ENCODE measurements at places on chromosomes 4 and X.
A peak's percentile ranks its signal among the peaks of the same experiment; 100 is the strongest.

DNA sequence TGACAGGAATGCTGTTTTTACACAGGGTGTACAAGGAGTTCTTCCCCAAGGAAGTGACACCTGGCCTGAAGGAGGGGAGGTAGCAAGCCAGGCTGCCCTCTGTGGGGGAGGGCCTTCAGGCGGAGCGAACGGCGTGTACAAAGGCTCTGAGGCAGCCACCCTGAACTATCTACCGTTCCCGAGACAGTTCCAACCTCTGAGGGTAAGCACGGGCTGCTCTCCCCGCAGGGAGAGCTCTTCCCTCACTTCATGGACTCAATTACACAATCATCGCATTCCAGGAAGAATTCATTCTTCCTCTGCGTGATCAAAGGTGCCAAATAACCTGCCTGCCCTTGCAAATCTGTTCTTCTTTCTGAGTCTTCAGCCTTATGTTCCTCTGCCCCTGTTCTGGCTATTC lies 4.8 kb downstream of the ELK1 start:
- DNase-seq = no peak

GRCh38 chrX:134364711-134365110 lies 95.3 kb upstream of the HPRT1 start:
- DNase-seq = no peak

DNA sequence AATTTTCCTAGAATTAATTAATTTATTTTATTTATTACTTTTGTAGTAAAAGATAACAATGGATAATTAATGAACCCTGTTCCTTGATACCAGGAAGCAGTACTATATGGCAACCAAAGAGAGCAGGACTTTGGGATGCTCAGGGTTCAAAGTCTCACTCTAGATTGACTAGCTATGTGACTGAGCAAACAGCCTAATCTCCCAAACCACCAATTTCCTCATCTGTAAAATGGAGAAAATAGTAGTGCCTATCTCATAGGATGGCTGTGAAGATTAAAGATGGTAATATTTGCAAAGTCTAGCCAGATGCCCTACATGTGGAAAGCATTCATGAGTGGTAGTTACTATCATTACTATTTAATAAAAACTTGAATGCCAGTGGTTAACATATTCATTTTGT lies 97.6 kb downstream of the PRDM5 start:
- no peak for DNase-seq

- DNase-seq = no peak
Observed at GRCh38 chr4:48543796-48544195, 53.7 kb downstream of the ZAR1 start.

DNA sequence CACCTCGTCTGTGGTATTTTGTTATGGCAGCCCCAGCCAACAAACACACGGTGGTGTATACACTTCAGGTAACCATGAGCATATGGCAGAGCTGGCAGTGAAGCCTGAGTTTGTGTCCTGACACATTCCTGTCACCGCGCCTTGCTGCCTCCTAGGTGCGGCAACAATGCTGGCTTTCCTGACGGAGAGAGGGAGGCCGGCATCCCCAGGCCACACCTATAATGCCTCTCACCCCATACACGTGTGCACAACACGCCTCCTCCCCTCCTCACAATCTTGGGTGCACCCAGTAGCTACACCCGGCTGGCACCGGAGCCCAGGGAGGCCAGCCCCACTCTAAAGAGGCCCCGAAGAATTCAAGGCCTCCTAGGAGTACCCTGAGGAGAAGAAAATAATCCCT lies 158.5 kb downstream of the NSUN7 start:
- DNase-seq = no peak

GRCh38 chr4:88104902-88105610 lies 53.4 kb downstream of the ABCG2 start:
- no peak for DNase-seq

- DNase-seq = no peak
Observed at GRCh38 chr4:110034026-110034393, 121.3 kb downstream of the EGF start.

GRCh38 chrX:40260146-40260747 lies 162.5 kb upstream of the BCOR start:
- no peak for DNase-seq

DNA sequence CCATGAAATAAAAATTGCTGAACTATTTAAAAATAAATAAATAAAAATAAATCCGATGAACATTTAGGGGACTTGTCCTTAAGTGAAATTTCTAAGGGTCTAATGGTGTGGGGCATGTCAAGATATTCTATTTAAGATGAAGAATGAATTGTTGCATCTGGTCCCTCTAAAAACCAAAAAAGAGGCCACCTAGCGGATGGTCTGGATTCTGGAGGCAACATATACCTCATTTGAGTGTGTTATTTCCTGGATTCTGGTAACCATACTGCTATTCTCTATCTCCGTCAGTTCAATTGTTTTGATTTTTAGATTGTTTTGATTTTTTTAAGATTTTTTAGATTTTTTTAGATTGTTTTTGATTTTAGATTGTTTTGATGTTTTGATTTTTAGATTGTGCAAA lies 28.3 kb downstream of the AGTR2 start:
- no peak for DNase-seq

DNA sequence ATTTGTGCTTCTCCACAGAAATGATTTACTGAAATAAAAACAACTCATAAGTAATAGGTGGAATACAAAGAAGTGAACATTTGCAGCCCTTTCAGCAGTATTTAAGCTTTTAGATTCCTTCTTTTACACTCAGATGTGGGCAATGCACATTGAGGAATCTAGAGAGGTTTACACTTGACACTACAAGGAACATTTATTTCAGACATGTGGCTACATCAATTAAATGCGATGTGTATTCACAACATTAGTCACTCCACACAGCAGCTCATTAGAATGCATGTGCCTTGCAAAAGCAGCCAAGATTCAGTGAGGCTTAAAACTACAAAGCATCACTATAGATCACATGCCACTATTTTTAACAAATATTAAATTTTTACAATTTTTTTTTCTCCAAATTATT lies 480.7 kb downstream of the INPP4B start:
- no peak for DNase-seq

GRCh38 chrX:9327747-9328145 lies 137.1 kb upstream of the TBL1X start:
- DNase-seq = no peak

DNA sequence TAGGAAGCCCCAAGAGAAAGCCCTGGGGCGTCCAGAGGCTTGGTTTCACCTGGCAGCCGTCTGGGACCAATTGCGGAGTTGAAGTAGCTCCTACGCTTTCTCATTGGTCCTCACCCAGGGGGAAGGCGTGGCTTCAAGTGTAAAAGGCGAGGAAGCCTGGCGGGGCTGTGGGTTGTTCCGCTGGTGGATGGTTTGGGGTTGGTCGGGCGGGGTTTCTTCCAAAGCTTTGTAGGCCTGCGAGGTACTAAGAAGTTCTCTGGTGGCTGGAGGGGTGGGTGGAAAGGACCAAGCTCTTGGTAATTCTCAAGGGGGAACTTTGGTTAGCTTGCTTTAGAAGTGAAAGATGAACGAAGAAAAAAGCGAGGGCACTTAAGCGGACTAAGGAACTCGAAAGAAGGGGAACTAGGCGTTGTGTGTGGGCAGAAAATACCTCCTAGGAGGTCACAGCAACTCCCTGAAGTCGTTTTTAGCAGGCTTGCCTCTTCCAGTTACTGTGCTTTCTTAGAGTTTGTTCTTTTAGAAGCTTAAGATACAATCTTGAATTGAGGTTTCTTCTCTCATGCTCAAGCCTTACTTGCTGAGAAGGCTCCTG lies 36.6 kb downstream of the CCNG2 start:
- DNase-seq = peak; percentile 69

DNA sequence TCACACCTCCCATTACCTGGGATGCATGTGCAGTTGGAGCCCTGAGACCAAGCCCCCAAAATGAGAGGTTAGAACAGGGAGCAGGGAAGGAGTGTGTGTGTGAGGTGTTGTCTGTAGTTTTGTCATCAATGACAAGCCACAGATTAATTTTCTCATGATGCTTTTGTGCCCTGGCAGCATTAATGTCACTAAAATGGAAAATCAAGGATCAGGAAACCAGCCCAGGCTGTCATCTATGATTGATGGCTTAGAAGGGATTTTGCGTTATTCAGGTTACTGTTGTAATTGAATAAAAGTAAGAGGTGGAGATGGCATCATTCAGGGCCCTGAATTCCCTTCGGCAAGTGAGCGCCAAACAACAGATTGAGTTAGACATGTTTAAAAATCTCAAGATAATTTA lies 130.5 kb upstream of the C1QTNF7 start:
- DNase-seq = no peak

GRCh38 chr4:100742045-100742444 lies 224.2 kb upstream of the EMCN start:
- DNase-seq = no peak

DNA sequence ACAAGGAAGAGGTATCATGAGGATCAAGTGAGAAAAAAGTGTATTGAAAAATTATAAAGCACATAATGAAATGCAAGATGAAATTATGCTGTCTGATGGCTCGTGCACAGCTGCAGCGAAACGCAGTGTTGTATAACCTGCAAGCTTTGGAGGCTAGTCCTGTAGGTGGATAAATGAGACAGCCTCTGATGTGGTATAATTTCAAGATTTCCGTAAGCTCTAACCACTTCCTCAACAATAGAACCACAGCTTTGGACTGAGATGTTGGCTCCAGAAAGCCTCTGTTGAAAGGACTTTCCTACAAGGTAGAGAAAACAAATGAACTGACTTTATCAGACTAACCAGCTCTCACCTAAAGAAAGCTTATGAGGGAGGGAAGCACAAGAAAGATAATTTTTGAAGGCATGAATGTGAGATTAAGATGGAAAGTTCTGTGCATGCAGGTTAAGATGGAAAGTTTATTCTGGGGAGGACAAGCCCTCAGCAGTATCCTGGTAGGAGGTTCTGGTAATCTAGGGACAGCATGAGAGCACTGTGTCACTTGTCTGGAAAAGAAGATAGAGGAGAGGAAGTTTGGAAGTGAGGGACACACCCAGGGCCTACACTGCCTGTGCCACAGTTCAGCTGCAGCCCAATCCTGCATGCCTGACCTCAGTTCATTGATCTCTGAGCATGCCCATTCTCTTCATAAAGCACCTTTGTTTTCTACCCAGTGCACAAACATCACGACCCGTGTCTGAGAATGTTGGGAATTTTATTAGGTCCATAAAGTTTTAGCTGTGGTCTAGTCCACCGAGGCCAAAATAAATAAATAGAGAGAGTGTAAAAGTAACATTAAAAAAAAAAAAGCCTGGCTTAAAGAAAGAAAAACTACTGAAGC lies 161.5 kb upstream of the SFRP2 start:
- DNase-seq = no peak

DNA sequence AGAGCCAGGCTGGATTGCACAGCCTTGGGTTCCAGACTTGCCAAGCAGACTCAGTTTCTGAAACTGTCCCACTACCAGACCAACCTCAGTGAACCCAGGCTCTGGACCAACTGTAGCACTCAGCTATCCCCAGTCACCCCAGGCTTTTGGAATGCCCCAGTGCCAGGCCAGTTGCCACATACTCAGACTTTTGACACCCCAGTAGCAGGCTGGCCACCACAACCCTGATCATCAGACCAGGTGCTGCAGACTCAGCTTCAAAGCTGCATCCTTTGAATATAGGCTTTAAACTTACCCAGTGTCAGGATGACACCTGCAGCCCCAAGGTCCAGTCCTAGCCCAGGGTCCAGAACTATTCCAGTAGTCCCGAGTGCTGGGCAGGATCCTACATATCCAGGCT lies 1389.9 kb downstream of the ARAP2 start:
- DNase-seq = no peak

- no peak for DNase-seq
Observed at GRCh38 chr4:14157262-14157661, 529.7 kb upstream of the BOD1L1 start.

DNA sequence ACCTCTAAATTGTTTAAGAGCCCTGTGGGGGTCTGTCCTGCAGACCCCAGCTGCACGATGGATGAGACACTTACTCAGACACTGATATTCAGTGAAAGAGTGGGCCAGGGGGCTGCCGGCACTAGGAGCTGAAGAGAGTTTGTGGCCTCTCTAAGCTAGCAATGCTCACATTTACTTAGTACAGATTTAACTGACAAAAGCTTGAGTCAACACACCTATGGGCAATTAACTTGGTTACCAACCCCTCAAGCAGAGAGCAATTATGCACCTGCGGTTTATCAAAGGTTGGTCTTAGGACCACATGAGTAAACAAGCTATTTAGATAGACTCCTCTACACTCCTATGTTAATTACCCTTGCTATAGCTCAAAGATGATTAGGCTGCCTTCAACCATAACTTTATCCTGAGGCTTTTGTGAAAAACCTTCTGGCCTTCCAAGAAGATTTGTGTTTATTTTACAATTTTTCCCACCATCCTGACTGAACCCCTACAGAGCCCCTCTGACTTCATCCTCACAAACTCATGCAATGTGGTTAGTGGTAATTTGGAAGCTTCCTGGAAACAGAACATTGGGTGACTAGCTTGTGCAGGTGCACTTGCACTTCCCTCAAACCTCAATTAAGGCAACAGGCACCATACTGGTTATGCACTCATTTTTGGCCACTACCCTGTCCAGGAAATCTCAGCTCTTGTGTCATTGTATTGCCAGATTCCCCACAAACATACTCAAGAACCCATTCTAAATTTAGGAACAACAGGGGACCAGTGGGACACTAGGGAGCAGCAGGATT lies 234.4 kb upstream of the ITM2A start:
- no peak for DNase-seq

- no peak for DNase-seq
Observed at GRCh38 chr4:76256032-76256431, 4.5 kb downstream of the FAM47E start.

DNA sequence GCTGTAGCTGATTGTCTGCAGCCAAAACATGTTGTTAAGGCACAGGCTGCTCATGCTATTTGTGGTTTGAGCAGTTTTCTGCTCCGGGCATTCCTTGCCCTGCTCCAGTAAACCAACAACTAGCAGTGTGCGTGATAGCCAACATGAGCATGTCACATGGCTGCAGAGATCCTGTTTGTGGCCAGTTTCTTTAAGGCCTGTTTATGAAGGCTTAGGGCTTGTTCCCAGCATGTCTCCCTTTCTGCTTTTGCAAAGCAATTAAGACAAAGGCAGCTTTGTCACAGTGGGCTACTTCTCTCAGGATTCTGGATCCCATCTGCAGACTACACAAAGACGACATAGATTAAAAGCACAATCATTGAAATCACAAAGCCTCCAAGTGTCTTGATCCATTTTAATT lies 160.5 kb downstream of the ZNF518B start:
- no peak for DNase-seq

GRCh38 chr4:108213308-108213707 lies 44.6 kb upstream of the LEF1 start:
- no peak for DNase-seq

DNA sequence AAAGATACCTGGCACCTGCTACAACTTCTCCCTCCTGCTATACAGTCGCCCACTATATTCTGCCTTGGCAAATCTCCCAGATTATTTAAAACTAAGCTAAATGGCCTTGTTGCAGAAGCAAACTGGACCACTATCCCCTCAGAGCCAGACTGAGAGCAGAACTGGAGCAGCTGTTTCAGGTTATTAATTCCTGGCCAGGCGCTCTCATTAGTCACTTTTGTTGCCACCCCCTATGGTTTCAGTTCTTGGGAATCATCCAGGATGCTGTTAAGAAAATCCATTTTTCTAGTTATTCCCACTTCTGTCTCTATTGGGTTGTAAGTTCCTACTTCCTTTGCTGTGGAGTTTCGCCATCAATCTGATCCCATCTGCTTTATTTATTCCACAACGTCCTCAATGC lies 30.1 kb downstream of the ADGRA3 start:
- no peak for DNase-seq

- no peak for DNase-seq
Observed at GRCh38 chr4:82789025-82789776, 9.4 kb downstream of the SCD5 start.

- DNase-seq = no peak
Observed at GRCh38 chrX:39592776-39593175, 505.0 kb downstream of the BCOR start.

- no peak for DNase-seq
Observed at GRCh38 chr4:173461170-173461569, 62.3 kb upstream of the SCRG1 start.
